ENCODE measurements at places on chromosomes 13 and 19.

- DNase-seq: no peak
Measured at GRCh38 chr13:68535329-68535728, 1305.2 kb upstream of the PCDH9 start.

- no peak for DNase-seq
Measured at GRCh38 chr13:100182900-100183490, 94.1 kb downstream of the PCCA start.

GRCh38 chr19:46963093-46963734 is 56.4 kb upstream of the NPAS1 start:
- DNase-seq: no peak

DNA sequence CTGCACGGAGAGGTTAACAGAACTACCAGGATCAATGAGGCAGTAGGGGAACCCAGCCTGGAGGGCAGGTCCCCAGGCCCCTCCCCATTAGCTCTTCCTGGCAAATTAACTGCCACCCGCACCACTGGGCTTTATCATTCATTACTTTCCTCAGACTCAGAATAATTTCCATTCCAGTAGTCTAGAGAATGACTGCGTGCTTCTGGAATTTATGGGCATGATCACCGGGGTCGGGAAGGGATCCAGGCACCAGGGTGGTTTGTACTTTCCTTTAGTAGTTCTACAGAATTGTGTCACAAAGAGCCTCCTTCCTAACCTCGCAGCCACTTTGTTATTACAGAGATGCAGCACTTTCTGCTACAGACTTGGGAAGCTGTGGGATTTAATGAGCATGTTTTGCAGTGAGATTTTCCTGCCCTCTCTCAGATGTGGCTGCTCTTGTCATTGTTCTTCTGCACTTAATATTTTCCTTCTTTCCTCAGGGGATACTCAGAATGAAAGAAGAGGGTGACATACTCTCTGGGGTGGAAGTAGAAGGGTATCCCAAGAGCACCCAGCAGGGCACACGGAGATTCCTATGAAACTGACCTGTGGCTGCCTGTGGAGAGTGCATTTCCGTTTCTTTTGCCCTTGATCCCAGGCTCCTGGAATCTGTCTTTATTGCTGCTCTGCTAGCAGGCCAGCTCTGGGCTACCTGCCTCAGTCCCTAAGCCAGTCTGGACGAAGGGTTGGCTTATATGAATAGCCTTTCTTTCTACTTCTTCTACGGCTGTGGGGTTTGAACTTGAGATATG is 285.0 kb upstream of the SLC10A2 start:
- DNase-seq: no peak

- DNase-seq: no peak
Measured at GRCh38 chr19:41930322-41930722, 2.1 kb upstream of the ERFL start.

GRCh38 chr13:74205313-74205690 is 71.1 kb upstream of the KLF12 start:
- DNase-seq: no peak
